ENCODE measurements at places on chromosomes 13 and 19.

- no peak for DNase-seq
Measured at GRCh38 chr13:99347335-99347878, 40.2 kb upstream of the GPR183 start.

DNA sequence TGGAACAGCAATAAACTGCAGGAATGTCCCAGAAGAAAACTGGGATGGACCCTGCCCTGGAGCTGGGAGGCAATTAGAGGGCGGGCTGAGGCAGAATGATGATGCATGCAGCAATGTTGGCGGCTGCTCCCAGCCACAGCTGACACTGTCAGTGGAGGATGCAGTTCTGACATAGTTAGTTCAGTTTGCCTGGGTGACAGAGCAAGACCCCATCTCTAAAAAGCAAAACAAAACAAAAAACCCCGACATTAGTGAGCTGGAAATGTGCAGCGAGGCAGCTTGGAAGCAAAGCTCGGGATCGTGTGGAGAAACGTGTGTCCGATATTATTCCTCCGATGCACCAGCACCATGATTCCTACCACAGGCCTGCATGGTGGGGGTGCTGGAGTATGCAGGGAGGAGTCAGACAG lies 110.1 kb upstream of the UQCRFS1 start:
- no peak for DNase-seq

DNA sequence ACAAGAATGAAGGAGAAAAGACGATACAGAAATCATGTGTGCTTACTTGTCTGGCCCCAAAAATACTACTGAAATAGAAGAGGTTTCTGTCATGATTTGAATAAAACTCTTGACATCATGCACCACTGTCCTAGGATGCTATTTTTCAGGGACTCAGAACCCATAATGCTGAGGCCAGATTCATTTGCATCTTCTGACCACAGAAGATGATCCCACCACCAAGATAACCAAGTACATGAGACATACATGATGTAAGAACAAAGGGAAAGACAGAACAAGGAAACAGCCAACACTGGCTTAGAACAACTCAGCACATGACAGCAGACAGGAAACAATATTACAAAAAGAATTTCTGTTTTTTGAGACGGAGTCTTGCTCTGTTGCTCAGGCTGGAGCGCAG lies 2.5 kb downstream of the ZNF552 start:
- DNase-seq = no peak

- peak; percentile 27 for DNase-seq
Measured at GRCh38 chr13:27450921-27451471, 632 bp upstream of the MTIF3 start.

DNA sequence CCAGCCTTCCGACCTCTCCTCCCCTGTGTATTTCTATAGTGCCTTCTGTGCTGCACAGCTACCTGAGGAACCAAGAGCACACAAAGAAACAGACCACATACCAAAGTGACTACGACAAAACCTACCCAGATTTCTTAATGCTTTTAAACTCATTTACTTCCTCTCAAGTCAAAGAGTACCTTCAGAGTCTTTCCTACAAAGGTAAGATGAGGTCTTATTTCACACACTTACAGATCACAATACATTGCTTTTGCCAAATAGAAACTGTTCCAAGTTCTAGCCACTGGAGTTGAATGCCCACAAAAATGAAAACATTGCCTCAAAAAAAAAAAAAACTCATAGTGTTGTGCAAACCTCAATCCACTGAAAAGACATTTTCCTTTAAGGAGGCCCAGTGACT lies 36.4 kb downstream of the TEX26 start:
- DNase-seq = no peak

GRCh38 chr13:36959456-36960116 lies 39.5 kb upstream of the SMAD9 start:
- no peak for DNase-seq

DNA sequence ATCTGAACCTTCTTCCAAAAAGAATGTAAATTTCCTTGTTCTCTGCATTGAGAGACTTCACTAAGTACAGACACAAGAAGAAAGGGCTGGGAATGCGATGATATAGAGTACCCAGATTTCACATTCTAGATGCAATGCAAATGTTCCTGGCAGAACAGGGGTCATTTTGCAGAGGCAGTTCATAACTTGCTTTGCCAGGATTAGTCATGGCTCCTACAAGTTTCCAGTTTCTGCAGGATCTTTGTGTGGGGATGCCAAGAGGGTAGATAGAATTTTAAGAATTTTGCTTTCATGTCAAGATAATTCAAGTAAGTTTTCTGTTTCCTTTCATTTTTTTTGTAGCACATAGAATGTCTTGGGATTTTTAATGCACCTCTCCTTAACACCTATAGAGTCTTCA lies 181.2 kb downstream of the FGF9 start:
- DNase-seq = no peak

DNA sequence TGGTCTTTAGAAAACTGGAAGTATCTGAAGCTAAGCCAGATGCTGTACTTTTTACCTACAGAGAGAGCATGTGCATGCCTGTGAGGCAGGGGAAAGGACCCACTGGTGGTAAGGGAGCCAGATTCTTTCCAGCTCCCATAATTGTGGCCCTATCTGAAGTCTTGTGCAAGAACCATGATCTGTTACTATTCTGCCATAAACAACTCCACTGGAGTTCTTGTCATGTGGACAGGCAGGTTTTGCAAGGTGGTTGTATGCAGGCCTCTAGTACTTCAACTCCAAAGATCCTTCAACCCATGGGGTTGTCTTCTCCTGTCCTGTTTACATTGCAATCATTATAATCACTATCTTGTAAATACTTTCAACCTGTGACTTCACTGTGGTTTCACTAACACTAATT lies 14.1 kb downstream of the PROSER1 start:
- DNase-seq = no peak

DNA sequence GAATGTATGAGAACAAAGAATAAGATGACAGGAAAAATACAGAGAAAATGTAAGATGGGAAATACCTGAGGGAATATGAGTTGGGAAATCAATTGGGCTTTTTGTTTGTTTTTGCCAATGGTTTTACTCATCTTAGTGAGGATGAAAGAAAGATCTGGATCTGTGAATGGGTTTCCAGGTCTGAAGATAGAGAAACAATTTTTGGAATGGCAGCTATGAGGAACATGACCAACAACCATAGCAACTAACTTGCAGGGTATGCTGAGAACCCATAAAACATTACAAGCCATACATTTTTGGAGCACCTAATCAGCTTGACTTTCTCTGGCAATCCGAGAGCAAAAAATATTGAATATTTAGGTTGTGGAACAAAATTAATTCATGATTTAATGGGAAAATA lies 290.0 kb downstream of the KCTD12 start:
- DNase-seq = no peak

DNA sequence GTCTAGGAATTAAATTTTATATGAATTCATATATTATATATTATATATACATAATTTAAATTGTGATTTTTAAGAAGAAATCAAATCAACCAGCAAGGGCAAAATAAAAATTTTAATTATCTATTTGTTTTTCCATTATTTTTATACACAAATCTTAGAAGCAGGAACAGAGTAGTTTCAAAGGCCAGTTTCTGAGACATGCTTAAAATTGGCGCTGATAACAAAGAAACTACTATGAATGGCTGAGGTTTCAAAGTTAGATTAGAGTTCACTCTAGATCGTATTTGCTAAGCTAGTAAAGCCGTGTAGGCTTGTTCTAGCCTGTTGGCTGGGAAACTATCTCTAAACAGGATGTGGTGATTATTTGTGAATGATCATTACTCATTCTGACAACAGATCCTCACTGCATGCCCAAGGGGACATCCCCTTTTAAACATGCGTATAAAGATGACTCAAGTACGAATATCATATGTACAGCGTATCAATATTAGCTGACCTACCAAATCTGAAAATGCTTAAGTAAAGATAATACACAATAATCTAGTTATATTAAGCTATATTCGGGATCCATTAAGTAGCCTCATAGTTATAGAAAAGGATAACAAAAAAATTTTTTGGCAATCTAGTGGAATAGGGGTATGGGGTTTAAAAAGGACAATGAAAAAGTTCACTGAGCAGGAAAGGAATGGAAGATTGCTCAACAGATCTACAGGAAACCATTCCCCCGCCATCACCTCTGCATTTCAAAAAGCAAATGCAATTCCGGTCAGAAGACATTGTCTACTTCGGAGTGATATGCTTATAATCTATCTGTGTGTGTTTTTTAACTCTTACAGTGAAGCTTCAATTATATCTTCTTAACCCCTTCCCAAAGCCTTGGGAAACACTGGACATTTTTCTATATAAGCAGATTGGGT lies 150.1 kb downstream of the SHISA2 start:
- peak; percentile 14 for DNase-seq

GRCh38 chr13:71489041-71489440 lies 378.0 kb downstream of the DACH1 start:
- DNase-seq = no peak

- no peak for DNase-seq
Measured at GRCh38 chr13:33158271-33158670, 127.3 kb downstream of the STARD13 start.

DNA sequence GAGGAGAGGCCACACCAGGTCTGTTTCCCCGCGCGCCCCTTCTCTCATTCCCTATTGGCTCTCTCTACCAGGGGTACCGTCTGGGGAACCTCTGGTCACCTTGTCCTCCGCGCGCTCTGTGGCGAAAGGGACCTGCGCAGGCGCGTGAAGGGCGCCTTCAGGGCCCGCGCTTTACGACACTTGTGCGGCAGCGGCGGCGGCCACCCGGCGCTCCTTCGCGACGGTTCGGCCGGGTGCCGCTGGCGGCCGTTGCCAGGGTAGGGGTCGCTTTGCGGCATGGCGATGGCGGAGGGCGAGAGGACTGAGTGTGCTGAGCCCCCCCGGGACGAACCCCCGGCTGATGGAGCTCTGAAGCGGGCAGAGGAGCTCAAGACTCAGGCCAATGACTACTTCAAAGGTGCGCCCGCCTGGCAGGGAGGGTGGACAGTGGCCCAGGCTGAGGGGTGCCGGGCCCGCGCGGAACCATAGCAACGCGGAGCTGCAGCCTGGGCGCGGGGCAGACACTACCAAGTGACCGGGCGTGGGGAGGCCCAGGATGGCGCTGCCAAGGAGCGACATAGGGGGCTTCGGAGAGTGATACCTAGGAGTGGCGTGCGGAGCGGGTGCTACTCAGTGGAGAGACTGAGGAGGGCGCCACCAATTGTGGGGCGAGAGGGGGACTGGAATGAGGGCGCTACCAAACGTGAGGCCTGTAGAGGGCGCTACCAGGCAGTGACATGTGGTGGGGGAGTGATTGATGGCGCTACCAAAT lies at the start of gene PPP5C:
TSS of gene PPP5C (plus strand) at position 267 of the 751 bp plus-strand sequence. CDS start at position 277, 10 bp downstream.
- DNase-seq = peak; percentile 85

GRCh38 chr13:77522444-77522843 lies 13.1 kb upstream of the SCEL start:
- DNase-seq = no peak

- no peak for DNase-seq
Measured at GRCh38 chr13:42239161-42239560, 32.8 kb upstream of the AKAP11 start.

- no peak for DNase-seq
Measured at GRCh38 chr19:46493236-46494145, 2.2 kb downstream of the PNMA8B start.

DNA sequence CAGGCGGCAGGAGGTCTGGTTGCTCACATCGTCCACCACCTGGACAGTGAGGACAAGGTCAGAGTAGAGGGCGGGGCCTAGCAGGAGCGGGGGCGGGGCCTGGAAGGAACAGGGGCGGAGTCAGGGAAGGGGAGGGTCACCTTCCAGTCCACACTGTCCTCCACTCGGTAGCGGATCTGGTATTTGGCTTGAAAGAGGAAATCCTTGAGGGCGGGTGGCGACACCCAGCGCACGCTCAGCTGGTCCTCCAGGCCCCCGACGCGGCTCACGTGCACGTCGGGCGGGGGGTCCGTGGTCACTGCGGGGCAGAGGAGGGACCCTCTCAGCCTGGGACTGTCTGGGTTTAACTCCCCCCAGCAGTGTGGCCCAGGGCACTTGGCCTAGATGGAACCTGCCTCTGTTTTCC lies 8.2 kb downstream of the REX1BD start:
- DNase-seq = no peak

DNA sequence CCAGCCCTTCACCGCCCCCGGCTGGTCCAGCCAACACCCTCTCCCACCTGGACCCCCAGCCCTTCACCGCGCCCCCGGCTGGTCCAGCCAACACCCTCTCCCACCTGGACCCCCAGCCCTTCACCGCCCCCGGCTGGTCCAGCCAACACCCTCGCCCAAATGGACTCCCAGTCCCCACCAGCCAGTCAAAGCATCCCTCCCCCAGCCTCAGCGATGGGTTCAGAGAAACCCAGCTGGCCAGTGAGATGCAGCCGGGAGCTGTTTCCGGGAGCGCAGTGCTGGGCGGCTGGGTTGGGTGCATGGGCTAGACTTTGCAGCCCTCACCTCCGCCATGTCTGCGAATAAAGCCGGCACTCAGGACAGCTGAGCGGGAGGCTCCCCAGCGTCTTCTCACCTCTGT lies 6.5 kb upstream of the CDC34 start:
- no peak for DNase-seq

DNA sequence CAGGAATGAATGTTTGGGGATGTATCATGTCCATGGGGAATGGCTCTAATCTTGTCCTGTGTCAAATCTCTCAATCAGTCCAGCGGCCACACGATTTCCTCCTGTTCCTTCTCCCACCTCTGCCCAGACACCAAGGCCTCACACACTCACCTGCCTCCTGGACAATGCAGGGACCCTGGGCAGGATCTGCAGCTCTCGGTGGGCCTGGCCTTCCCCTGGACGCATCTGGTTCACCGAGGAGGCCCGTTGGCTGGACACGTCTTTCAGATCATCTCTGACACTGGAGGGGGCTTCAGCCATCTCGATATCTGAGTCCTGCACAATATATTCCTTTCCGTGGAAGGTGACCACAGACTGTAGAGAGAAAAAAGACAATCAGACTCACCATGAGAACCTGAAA lies 21.4 kb downstream of the ZSCAN5C start:
- DNase-seq = no peak

GRCh38 chr13:46648166-46648607 lies 95.2 kb downstream of the LRCH1 start:
- peak; percentile 20 for DNase-seq

DNA sequence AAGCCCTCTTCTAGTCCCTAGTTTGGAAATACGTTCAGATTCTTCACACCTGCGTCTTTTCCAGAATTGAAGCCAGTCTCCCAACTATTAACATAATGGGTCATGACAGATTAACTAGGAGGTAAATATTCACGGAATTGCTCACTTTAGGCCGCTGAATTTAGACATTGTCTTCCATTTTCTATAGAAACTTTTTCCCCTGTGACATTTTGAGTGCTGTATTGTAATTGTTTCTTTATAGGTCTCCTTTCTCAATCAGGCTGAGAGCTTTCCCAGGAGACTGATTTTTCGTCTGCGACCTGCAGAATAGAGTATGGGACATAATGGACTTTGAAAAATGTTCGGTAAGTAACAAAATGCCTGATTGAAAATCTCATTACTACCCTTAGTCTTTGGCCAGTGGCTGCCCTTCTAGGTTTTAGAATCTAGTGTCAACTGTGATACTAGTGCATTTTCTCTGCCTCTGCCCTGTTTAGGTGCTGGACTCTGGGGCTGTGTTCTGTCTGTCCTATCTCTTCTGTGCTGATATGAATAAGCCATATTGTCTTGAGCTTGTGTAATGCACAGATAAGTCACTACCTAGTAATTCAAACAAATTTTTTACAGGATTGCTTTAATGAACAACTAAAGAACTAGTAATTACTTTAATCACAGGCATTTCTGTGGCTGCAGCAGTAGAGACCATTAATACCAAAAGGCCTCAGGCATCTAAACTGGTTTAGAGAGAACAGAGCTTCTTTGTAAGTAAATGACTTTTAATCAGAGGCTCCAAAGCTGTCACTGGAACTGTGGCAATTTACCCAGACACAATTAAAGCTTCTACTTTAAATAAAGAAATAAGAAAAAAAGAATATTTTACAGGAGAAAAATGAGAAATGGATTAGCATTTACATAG lies 122.4 kb upstream of the FREM2 start:
- no peak for DNase-seq

Data from NCI-H460 (cell line).